ENCODE measurements at places on chromosomes 1 and 21.

GRCh38 chr1:202857136-202857610 lies 31.8 kb downstream of the RABIF start:
- DNase-seq = no peak

DNA sequence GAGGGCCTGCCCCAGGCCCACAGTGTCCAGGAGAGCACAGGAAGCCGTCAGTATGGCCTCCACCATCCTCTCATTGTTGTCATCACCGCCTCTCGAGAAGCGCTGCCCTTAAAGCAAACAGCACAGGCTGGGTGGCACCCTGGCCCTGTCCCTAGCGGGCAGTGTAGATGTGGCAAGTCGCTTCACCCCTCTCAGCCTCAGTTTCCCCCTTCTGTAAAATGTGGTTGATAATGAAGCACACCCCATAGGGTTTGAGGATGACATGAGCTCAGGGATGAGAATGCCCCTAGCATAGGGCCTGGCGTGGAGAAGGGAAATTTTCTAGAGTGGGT lies 13.4 kb downstream of the PLA2G2F start:
- DNase-seq = no peak

DNA sequence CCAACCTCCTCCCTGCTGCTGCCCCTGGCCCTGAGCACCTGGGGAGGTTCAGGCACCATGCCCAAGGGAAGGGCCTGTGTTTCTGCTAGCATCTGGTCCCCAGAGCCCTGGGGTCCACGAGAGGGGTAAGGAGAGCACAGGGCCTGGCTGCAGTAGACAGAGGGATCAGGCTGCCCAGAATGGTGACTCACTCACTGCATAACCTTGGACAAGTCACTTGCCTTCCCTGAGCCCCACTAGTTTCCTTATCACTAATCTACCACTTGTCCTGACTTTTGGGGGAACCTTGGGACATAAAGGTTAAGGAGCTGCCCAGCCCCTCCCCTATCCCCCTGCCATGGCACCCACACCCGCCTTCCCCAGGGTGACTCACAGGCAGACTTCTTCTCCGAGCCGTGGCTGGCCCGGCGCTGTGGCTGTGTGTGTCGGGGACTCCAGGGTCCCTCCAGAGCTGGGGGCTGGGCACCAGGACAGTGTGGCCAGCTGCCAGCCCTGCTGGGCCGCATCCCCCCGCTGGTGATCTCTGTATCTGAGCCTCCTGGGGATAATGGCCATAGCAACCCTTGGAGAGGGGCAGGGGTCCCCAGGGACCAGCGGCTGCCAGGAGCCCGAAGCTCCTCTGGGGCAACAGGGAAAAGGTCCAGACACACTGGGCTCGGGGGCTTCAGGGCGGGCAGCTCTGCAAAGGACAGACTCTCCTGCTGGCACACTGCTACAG lies 4.0 kb downstream of the ARHGEF19 start:
- no peak for DNase-seq

DNA sequence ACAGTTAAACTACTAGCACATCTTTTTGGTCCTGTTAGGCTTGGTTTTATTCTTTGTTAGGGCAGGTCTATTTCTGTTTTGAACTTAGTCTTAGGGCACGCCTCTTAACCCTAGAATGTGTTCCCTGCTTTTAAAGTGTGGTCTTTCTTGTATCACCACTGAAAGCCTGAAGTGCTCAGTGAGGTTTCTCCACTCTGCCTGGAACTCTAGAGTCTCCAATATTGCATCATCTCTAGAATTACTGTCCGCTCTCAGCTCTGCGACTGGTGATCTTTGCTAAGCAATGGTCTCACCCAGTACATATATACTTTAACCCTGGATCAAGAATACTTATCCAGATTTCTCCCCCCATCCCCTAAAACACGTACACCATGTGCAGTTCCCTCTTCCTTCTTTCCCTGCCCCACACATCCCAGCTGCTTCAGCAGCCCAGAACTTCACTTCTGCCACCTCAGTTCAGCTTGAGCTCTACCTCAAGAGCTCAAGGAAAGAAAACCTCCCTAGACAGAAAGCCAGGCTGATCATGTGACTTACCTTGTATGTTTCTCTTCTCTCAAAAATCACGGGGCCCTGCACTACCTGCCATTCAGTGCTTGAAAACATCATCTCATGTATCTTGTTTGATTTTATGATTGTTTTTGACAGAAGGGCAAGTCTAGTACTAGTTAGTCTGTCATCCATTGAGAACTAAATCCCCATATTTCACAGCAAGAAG lies 59.9 kb downstream of the TENT5C start:
- DNase-seq = no peak

DNA sequence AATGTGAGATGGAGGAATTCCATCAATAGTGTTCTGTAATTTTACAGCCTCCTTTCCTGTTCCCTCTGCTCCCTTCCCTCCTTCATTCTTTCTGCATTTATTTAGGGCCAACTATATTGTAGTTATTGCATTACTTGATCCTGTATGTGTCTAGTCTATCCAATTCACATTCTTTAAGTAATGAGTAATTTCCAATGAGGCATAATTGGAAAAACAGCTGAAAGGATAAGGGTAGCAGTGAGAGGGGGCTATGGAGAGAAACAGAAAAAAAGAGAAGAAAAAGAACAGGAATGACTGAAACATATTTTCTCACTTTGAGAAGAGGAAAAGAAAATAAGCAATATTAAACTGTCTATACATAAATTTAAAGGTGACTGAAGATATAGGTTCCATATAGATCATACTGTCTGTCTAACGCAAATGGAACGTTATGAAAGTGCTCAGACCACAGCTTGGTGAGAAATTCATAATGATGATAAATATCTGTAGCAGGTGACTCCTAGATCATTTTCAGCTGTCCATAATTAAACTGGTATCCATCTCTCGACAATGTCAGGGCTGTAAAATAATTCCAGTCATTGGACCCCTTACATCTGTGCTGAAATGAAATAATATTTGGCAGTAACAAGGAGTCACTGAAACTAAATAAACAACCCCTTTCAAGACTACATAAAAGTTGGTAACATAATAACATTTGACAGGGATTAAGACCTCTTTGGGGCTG lies 61.8 kb downstream of the SPAG17 start:
- DNase-seq = no peak

DNA sequence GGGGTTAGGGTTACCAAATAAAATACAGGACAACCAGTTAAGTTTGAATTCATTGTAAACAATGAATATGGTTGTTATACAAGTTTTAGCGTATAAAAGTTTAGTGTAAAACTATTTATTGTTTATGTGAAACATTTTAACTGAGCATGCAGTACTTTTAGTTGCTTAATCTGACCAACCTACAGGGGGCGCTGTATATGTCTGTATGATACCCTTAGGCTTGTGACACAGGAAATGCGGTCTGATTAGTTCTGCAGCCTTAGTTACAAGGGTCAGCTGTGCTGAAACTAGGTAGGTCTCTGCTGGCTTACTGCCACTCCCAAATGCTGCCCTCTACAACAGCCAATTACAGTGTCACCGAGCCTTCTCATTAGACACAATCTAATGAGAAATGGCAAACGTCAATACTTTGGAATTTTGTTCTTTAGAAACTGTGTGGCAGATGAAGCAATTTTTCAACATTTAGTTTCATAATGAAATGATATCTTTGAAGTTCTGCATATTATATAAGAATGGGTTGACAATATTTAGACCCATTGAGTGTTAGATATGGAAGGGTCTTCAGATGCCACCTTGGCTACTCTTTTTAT lies 56.2 kb downstream of the NTNG1 start:
- no peak for DNase-seq

DNA sequence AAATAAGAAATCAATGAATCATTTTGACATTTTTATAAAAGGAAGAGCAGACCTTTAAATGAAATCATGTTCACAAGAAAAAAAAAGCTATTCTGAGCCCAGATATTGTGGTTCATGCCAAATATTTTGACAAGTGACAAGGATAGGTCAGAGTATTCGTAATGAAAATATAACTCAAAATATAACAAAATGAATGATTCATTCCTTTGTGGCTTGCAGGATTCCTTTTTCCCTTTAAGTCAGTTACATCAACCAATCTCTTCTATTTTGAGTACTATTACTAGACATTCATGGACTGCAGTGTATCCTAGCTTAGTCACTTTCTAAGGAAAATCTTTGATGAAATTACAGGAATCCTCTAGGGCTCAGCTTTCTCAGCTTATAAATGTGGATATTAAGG lies 188.7 kb downstream of the COL11A1 start:
- DNase-seq = no peak

- DNase-seq = no peak
These were observed 5.6 kb downstream of the AIRE start for GRCh38 chr21:44291078-44291935.

GRCh38 chr1:46411601-46412341 lies 17.7 kb downstream of the FAAH start:
- no peak for DNase-seq

- DNase-seq = no peak
These were observed 312.3 kb downstream of the RRAGC start for GRCh38 chr1:38547321-38547720.

All from left ventricle myocardium inferior (tissue), 1 donor.